Activated naive CD4-positive, alpha-beta T cell treated with anti-CD3 and anti-CD28 coated beads, Interleukin-2, amount 10 ng/mL, durations not matched to agents 5 hours and 36 hours (primary cell): ENCODE measurements at places on chromosomes 7 and 10. TPM values are rescaled to one million over a fixed set of nuclear protein-coding genes. Genes with fewer than 3 reads are reported as not detected.

Gene IL6
- 5.8 TPM for total RNA-seq

Gene DOCK4
- total RNA-seq, result 0.28 TPM

Gene JAKMIP3
- total RNA-seq, result 0.31 TPM

Gene ST8SIA6
- total RNA-seq, result 2.1 TPM

Gene TCF7L2
- 0.29 TPM for total RNA-seq

Gene SRPK2
- total RNA-seq, result 41.3 TPM

Gene MAGI2
- total RNA-seq, result not detected

Gene TRIP6
- 20.5 TPM for total RNA-seq

Gene IGFBP3
- total RNA-seq, result 3.6 TPM

Gene NEBL
- not detected for total RNA-seq

Gene FAM25C
- total RNA-seq, result not detected

Gene NPSR1
- total RNA-seq, result not detected

Gene RET
- 0.22 TPM for total RNA-seq

Gene CALHM3
- total RNA-seq, result 0.14 TPM

Gene TFR2
- 10.0 TPM for total RNA-seq

Gene ENTPD1
- 1.3 TPM for total RNA-seq

Gene ARHGEF35
- total RNA-seq, result 7.2 TPM

Gene STX1A
- total RNA-seq, result 9.4 TPM

Gene NANOS1
- 0.55 TPM for total RNA-seq

Gene CNNM1
- total RNA-seq, result 1.2 TPM

Gene UCN3
- not detected for total RNA-seq

Gene GIMAP7
- total RNA-seq, result 251 TPM

Gene FAM25A
- total RNA-seq, result not detected

Gene FOXP2
- not detected for total RNA-seq

Gene TEX36
- total RNA-seq, result not detected

Gene MACC1
- not detected for total RNA-seq

Gene SPDYE18
- total RNA-seq, result 0.77 TPM

Gene FXYD4
- total RNA-seq, result not detected

Gene CTBP2
- 0.05 TPM for total RNA-seq

Gene IKZF5
- 15.9 TPM for total RNA-seq

Gene ANKRD30A
- not detected for total RNA-seq

Gene COL13A1
- total RNA-seq, result not detected

Gene FOXI2
- not detected for total RNA-seq

Gene SNX10
- 21.3 TPM for total RNA-seq

Gene NODAL
- 0.26 TPM for total RNA-seq

Gene LAMB4
- total RNA-seq, result not detected

Gene BMPER
- not detected for total RNA-seq

Gene TMEM270
- not detected for total RNA-seq

Gene FAM25G
- total RNA-seq, result not detected

Gene STAG3
- total RNA-seq, result 15.7 TPM

Gene SPDYE5
- total RNA-seq, result 0.17 TPM

Gene GRID2IP
- total RNA-seq, result 0.12 TPM

Gene RNF32
- 1.7 TPM for total RNA-seq

Gene MYH16
- not detected for total RNA-seq

Gene MPP7
- total RNA-seq, result 24.4 TPM
